ENCODE measurements at places on chromosomes 16 and 17.

DNA sequence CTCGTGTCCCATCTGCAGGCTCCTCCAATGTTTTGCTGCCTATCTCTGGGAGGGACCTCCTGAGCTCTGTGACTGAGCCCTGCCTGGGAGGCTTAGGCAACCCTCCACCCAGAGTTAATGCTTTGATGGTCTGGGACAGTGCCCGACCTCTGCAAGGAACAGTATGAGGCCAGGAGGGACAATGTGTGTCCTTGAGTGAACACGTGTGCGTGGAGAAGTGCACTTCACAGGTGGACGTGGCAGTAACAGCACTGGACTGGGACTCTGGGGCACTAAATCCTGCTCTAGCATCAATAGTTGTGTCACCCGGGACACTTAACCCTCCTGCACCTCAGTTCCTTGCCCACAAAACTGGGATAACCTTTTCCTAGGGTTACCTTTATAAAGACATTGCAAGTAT is 4.6 kb downstream of the UBTF start:
- DNase-seq = no peak

GRCh38 chr17:81020767-81021497 is 14.0 kb upstream of the BAIAP2 start:
- DNase-seq = no peak

GRCh38 chr17:37841232-37841631 is 83.0 kb upstream of the TBC1D3K start:
- DNase-seq = no peak

- no peak for DNase-seq
Measured at GRCh38 chr16:48612611-48613010, 2.6 kb upstream of the N4BP1 start.

GRCh38 chr16:78794581-78795250 is 695.3 kb downstream of the WWOX start:
- no peak for DNase-seq

GRCh38 chr17:72239548-72239947 is 118.7 kb downstream of the SOX9 start:
- no peak for DNase-seq

GRCh38 chr17:54172096-54172984 is 349.6 kb downstream of the KIF2B start:
- DNase-seq = no peak

- no peak for DNase-seq
Measured at GRCh38 chr17:57484826-57485565, 228.7 kb downstream of the MSI2 start.

GRCh38 chr16:88815901-88816589 is 4.3 kb upstream of the APRT start:
- DNase-seq = no peak

DNA sequence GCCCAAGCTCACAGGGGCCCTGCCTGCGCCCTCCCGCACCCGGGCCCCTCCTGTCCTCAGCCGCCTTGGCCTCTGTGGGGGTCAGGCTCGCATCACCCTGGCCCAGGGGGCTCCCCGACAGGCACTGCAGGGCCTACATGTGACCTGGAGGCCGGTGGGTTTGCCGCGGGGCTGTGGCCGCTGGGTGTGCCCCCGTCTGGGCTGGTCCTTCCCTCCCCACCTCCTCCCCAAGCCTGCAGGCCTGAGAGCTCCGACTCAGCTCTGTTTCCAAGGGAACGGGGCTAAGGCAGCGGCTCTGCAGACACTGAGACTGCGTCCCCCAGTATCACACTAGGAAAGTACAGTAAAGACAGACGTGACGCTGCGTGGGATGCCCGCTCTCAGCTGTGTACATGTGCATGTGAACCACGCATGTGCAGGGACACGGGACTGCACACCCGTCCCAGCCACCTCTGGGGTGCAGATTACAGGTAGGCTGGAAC is 16.5 kb upstream of the WDR45B start:
- DNase-seq = no peak

DNA sequence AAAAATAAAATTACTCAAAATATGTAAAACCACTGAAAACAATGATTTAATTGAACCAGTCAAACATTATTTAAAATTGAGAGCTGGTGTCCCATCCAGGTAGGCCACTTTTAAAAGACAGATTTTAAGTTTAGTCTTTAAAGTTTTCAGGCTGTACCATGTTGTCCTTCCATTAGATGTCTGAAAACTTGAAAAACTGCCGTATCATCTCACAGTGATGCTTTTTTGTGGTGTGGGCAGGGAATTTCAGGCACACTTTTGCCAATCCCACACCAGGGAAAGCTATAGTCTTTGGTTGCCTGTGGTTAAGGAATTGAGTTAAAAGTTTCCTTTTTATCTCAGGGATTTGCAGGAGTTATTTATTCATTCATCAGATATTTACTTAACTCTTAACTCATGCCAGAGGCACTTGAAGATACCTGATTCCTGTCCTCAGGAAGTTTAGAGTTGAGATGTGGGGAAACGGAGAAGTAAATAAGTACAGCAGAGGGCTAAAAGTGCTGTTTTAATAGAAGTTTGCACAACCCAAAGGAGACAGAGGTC is 3.2 kb downstream of the SNTB2 start:
- DNase-seq = no peak

GRCh38 chr17:31378638-31379037 is 12.8 kb upstream of the RAB11FIP4 start:
- DNase-seq = no peak

- DNase-seq = no peak
Measured at GRCh38 chr16:76970087-76970744, 220.8 kb upstream of the MON1B start.

GRCh38 chr17:6545291-6545690 is 11.1 kb downstream of the PITPNM3 start:
- no peak for DNase-seq

DNA sequence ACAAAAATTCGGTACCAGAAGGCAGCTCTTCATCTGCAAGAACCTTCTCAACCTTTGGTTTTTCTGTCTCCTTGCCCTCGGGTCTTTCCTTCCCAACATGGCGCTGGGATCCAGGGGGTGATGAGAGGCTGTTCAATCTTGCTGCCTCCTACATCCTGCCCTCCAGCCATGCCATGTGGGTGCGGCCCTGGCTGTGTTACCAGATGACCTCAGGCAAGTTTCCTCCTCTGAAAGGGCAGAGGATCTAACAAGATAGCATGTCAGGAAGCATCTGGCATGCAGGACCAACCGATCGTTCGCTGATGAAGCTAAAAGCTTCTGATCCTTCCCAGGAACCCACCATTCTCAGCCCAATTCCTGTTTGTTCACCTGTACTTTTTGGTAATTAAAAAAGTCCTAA is 36.8 kb upstream of the BCAR1 start:
- DNase-seq = no peak

DNA sequence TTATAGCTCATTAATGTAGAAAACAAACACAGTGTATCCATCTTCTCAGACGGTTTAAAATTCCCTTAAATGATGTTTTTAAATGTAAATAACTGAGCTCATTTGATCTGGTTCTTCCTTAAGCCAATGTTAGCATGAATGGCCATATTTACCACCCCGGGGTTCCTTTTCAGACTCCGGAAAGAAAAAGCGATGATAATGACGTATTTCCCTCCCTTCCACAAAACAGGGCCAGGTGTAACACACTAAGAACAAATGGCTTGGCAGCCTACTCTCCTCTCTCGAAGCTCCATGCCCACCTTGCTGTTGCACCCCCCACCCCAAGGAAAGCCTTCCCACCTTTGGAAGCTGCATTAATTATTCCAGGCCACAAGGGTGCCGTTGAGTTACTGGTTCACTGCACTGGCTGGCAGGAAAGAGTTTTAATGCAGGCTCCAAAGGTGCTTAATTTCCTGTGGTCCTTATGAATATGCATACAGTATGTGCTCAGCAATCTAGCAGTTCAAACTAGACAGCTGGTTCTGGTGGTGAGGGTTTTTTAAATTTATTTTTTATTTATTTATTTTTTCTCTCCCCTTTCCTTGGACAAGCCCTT is 378.9 kb downstream of the WWOX start:
- no peak for DNase-seq

- no peak for DNase-seq
Measured at GRCh38 chr16:89476379-89476778, 14.0 kb downstream of the ANKRD11 start.

DNA sequence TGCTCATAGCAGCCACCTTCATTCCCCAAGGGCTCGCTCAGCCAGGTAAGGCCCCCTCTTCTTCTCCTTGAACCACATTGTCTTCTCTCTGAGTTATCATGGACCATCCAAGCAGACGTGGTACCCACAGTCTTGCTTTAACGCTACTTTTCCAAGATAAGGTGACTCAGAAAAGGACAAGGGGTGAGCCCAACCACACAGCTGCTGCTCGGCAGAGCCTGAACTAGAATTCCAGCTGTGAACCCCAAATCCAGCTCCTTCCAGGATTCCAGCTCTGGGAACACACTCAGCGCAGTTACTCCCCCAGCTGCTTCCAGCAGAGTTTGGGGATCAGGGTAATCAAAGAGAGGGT is 272 bp downstream of the CCL2 start:
- no peak for DNase-seq

- DNase-seq = no peak
Measured at GRCh38 chr17:45968732-45969131, 30.3 kb upstream of the STH start.

Measured in BJ (cell line).